Adrenal gland (tissue), 19 donors: ENCODE measurements at places on chromosomes 1 and 21.

GRCh38 chr21:45292399-45293219 lies 4.9 kb upstream of the POFUT2 start:
- peak overlapping the region; percentile 94 for H3K27ac ChIP-seq
- peaks cover 65% of the 10 kb centered on the region for H3K4me1 ChIP-seq
- DNase-seq, result peak; percentile 89

- H3K4me3 ChIP-seq, result no peak overlapping the region
- H3K36me3 ChIP-seq, result no peaks in the 10 kb centered on the region
- H3K27me3 ChIP-seq, result no peaks in the 10 kb centered on the region
- DNase-seq, result no peak
Observed at GRCh38 chr1:42186152-42186551, 21.6 kb upstream of the GUCA2A start.

- H3K4me3 ChIP-seq, result no peak overlapping the region
- no peak for DNase-seq
- H3K27me3 ChIP-seq, result no peaks in the 10 kb centered on the region
- no peak overlapping the region for H3K27ac ChIP-seq
Observed at GRCh38 chr1:182666706-182667105, 17.7 kb downstream of the RGS8 start.

GRCh38 chr1:46687093-46687659 lies 15.5 kb downstream of the TEX38 start:
- H3K4me1 ChIP-seq, result no peaks in the 10 kb centered on the region
- H3K27ac ChIP-seq, result no peak overlapping the region
- no peaks in the 10 kb centered on the region for H3K27me3 ChIP-seq
- no peak overlapping the region for H3K4me3 ChIP-seq

GRCh38 chr21:19237608-19238007 lies 834.0 kb upstream of the TMPRSS15 start:
- H3K4me1 ChIP-seq, result no peaks in the 10 kb centered on the region
- DNase-seq, result no peak
- no peaks in the 10 kb centered on the region for H3K27me3 ChIP-seq
- no peak overlapping the region for H3K27ac ChIP-seq
- no peak overlapping the region for H3K4me3 ChIP-seq
- no peaks in the 10 kb centered on the region for H3K36me3 ChIP-seq
